ENCODE measurements at places on chromosomes 7 and 10. TPM values are rescaled to one million over a fixed set of nuclear protein-coding genes. Genes with fewer than 3 reads are reported as not detected.

The TUBAL3 gene
- total RNA-seq, result not detected

The GDF2 gene
- not detected for total RNA-seq

The EN2 gene
- total RNA-seq, result not detected

The KCND2 gene
- total RNA-seq, result not detected

The KCNIP2 gene
- 4.5 TPM for total RNA-seq

The ADAM12 gene
- 0.45 TPM for total RNA-seq

The CDNF gene
- total RNA-seq, result 0.85 TPM

The FOXK1 gene
- 36.2 TPM for total RNA-seq

The IQCE gene
- total RNA-seq, result 13.8 TPM

The LUC7L2 gene
- 130 TPM for total RNA-seq

The LIPN gene
- not detected for total RNA-seq

The NODAL gene
- total RNA-seq, result not detected

The NKX1-2 gene
- not detected for total RNA-seq

The SH2D4B gene
- 0.10 TPM for total RNA-seq

The NCAPG2 gene
- total RNA-seq, result 173 TPM

The PKD1L1 gene
- 0.08 TPM for total RNA-seq

The SPAM1 gene
- total RNA-seq, result not detected

The C7orf33 gene
- total RNA-seq, result not detected

The PNLIPRP3 gene
- not detected for total RNA-seq

The SPDYE6 gene
- total RNA-seq, result not detected

The UPF2 gene
- total RNA-seq, result 39.2 TPM

The WDFY4 gene
- total RNA-seq, result 0.40 TPM

The PRXL2A gene
- total RNA-seq, result 5.7 TPM

The STOX1 gene
- total RNA-seq, result 1.5 TPM

The TACC2 gene
- not detected for total RNA-seq

The FBXO24 gene
- total RNA-seq, result 1.5 TPM

The TMEM213 gene
- total RNA-seq, result not detected

The HOXA3 gene
- not detected for total RNA-seq
